Brain pericyte (primary cell): ENCODE measurements at places on chromosomes 5 and 9.

DNA sequence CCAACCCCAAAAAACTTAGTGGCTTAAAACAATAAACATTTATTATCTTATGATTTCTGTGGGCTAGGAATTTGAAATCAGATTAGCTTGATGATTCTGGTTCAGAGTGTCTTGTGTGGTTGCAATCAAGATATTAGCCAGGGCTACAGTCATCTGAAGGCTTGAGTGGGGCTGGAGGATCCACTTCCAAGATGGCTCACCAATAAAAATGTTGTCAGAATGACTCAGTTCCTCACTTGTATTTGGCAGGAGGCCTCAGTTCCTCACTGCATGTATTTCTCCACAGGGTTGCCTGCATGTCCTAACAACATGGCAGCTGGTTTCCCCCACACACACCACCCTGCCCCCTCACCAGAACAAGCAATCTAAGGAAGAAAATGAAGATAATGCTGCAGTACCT lies 98.2 kb upstream of the NIPBL start:
- no peak for DNase-seq

GRCh38 chr5:168916266-168916665 lies 337.1 kb upstream of the PANK3 start:
- no peak for DNase-seq

DNA sequence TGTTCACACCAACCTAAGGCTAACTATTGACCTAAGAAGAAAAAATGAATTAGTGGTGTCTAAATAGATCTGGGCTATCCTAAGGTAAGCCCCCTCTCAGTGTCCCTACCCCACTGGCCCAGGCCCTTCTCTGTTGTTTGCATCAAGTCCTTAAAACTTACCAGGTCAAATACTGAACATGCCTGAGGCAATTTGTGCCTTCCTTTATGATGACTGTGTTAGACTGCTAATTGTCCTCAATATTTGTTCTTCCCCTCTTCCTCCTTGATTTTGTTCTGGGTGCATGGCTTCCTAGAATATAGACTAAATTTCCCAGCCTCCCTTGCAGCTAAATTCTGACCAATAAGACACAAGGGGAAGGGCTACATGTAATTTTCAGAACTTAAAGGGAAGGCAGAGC lies 199.9 kb downstream of the ADAMTS12 start:
- no peak for DNase-seq

DNA sequence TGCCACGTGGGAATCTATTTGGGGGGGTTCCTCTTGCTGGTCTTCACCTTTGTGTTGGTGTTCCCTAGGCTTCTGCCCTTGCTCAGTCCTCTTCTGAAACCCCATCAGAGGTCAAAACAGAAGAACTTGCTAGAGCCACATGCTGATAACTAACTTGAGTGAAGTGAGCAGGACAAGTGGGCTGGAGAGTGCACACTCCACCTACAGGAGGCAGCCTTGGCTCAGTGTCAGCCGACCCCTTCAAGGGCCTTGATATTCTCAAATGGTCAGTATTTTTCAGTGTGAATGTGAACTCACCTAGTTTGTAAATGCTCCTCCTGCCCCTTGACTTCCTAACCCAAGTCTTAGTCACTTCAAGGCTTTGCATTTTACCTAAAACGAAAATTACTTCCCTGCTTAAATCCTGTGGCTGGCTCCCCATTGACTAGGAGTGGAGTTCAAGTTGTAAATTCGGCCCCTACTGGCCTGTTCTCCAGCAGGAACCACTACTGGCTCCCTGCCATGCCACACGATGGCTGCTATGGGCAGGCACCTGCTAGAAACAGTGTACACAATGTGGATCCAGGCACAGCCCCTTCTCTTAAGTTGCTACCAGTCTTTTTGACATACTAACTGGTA lies 3.6 kb upstream of the SLC1A3 start:
- DNase-seq = no peak

DNA sequence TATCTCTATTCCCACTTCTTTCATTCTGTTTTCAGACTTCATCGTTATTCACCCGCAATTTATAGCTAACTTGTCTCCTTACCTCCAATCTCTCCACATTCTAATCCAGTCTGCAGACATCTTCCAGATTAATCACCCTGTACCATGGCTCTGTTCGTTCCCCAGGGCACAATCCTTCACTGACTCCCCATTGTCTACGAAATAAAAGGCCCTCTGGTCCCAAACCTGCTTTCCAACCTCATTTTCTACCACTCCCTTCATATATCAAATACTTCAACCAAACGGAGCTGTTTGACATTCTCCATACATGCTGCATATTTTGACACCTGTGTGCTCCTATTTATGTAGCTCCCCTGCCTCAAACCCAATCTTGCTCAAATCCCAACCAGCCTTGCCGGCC lies 1720.6 kb upstream of the WWC1 start:
- no peak for DNase-seq
